ENCODE measurements at places on chromosomes 16 and 17. TPM values are rescaled to one million over a fixed set of nuclear protein-coding genes. Genes with fewer than 3 reads are reported as not detected.

DNA sequence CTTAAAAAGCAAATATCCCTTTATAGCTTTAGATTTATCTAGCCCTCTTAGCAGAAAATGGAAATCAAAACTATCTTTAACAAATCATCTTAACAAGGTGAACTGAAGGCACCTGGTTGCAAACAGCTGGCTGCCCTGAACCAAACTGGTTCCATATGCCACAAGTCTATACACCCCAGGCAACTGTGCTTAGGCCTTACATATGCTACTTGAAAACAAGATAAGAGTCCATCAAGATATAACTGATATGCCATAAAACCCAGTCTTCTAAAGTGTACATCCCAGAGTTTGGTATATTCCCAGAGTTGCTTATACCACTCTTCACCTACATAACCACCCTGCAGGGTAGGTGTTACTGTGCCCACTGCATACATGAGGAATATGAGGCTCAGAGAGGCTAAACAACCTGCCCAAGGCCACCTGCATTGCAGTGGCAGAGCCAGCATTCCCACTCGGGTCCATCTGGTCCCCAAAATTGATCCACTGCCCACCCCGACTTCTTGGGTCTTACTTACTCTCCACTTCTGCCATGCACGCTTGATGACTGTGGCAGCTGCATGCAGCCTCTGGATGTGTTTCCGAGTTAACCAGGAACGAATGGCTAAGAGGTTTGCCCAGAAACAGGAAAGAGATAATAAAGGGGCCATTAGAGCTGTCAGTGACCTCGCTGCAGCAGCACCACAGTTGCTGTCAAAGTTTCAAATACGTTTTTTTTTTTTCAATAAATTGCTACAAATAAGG lies 12.2 kb downstream of the ZNHIT3 start:
- DNase-seq: no peak

DNA sequence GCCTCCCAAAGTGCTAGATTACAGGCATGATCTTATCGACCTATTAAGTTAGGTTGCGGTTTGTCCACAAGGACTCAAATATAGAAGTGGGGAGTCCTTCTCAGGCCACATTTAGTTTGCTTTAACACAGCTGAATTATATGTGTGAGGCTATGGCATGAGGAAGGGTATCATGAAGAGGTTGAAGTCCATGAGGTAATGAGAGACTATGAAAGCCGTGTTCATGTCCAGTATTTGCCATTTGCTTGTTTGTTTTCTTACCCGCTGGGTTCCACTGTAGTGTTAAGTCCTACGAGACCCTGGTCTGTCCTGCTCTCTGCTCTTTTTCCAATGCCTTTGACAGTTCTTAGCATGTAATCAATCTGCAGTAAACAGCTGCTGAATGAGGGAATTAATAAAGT lies 1072.4 kb upstream of the EEF2KMT start:
- no peak for DNase-seq

DNA sequence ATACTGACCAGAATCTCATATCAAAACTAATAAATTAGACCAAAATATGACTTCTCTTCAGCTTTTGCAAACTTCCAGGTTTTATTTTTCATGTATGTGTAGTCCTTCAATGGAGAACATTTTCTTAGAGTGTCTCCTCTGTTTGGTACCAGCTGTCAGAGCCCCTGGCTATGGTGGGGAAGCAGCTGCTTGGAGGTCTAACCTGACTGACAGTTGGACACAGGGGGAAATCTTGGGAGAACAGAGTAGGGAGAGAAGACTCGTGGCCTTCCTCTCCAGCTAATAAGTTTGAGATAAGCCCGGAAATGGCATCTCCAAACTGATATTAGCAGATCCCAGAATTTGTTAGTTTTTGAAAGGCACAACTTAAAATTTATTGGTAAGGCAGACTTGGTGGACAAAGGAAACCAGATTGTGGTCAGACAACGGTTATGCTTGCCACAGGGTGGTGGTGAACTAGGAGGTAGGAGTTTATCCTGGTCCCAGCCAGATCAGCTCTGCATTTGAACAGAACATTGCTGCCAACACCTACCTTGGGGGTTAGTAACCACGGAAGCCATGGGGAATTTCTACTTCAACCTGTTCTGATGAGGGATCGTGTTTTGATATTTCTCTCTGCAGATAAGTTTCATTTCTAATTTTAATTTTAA lies 39.2 kb upstream of the IRX3 start:
- no peak for DNase-seq

- DNase-seq: no peak
Observed at GRCh38 chr17:28368306-28368831, 1.7 kb downstream of the VTN start.

The SLC6A2 gene
- 2.1 TPM for polyA plus RNA-seq

The OTOP3 gene
- not detected for polyA plus RNA-seq

- DNase-seq: no peak
Observed at GRCh38 chr17:68605914-68606313, 4.7 kb upstream of the FAM20A start.

The GGT6 gene
- 0.18 TPM for polyA plus RNA-seq

DNA sequence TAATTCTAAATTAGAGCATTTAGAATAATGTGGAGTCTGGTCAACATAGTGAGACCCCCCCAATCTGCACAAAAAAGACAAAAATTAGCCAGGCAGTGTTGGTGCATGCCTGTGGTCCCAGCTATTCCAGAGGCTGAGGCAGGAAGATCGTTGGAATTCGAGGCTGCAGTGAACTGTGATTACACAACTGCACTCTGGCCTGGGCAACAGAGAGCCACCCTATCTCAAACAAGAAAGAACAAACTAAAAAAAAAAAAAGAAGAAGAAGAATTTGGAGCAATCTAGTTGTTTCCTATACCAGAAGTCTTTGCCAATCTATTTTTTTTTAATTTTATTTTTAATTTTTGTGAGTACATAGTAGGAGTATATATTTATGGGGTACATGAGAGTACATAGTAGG lies 6.0 kb downstream of the CETP start:
- DNase-seq: no peak

GRCh38 chr17:71392715-71393567 lies 727.9 kb upstream of the SOX9 start:
- DNase-seq: no peak

The GFAP gene
- 0.38 TPM for polyA plus RNA-seq

GRCh38 chr17:60391471-60392041 lies 377 bp downstream of the USP32 start:
- no peak for DNase-seq

The KRT27 gene
- not detected for polyA plus RNA-seq
